ENCODE measurements at places on chromosomes 16 and 17.

DNA sequence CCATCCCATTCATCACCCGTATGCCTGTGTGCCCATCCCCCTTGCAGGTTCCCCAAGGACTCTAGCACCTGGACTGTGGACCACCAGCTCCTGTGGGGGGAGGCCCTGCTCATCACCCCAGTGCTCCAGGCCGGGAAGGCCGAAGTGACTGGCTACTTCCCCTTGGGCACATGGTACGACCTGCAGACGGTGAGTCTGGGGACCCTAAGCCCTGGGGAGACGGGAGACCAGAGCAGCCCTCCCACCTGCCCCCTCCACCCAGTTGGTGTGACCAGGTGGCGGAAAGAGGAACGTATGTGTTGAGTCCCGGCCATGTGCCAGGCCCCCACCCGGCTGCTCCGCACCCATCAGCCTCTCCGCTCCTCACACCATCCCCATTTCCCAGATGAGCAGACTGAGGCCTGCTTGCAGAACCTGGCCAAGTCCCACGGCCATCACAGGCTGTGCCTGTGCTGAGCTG, 15.6 kb downstream of the GAA start:
- DNase-seq, result no peak

DNA sequence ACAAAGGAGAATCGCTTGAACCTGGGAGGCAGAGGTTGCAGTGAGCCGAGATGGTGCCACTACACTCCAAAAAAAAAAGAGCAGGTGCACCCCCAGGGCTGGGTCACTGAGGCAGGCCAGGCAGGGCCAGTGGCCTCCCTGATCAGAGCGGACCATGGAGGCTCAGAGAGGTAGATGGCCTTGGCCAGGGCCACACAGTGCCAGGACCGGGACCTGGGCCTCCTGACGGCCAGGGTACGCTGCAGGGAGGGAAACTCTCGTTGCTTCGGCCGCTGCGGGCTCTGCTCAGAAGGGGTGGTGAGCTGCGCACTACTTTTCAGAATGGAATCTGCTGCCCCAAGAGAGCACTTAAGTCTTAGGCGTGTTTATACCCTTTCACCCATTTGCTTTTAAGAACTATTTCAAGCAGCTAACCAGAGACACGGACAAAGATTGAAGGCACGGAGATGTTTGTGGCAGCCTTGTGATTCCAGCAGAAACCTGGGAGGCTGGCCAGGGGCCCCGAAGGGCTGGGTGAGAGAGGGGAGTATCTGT, 17.1 kb downstream of the MYO1C start:
- no peak for DNase-seq

DNA sequence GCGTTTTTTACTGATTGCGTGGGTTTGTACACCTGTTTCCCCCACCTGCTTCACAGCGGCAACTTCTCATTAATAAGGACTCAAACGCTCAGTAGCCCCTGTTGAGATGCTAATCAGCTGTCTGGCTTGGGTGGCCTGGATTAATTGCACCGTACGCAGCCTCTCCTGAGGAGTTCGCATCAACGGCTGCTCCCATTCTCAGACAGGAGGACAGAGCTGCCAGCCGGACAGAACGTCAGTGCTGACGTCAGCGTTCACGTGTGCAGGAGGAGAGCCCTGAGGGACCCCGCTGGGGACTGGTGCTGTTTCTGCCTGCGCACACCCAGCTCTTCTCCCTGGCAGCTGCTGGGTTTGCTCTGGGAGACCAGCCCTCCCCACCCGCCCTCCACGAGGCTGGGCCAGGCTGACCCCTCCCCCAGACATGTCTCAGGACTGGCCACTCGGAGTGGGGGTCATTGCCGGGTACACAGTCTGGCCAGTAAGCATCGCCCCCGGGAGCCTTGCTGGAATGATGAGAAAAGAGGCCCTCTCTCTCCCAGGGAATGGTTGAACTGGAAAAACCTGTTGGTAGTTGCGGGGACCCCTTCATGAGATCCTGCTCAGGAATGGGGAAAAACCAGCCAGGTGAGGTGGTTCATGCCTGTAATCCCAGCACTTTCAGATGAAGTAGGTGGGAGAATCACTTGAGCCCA, 5.7 kb upstream of the BANP start:
- no peak for DNase-seq

- DNase-seq, result no peak
Observed at GRCh38 chr16:11719762-11720161, 22.9 kb downstream of the TXNDC11 start.

GRCh38 chr16:363110-363765, 7.1 kb downstream of the MRPL28 start:
- DNase-seq, result no peak

DNA sequence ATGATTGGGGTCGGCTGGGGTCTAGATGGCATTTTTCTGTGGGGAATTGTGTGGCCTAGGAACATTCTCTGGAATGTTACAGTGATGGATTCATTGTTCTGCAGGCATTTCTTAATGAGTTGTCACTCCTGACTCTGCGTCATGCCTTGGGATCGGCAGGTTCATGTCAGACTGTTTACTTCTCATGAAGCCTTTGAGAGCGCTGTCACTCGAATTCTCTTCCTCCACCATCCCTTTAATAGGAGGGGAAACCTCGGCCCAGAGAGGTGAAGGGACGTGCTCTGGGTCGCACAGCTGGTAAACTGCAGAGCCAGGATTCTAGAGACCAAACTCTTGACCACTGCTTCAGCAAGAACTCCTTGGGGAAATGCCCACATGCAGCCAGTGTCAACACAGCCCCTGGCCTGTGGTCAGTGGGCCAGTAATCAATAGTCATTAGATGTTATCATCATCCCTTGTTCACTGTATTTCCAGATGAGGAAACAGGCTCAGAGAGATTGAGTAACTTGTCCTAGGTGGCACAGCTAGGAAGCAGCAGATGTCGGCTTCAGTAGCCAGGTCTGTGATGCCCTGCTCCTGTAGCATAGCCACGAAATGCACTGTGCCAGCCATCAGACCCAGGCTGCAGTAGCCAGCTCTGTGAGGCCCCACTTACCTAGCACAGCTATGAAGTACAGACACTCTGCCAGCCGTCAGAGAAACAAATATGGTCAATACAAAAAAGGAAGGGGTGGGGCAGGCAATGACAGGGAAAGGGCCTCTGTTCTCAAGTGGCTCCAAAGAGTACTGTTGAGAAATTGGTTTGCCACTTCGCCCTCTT, 259.0 kb downstream of the CPPED1 start:
- DNase-seq, result no peak

- no peak for DNase-seq
Observed at GRCh38 chr16:11057711-11058345, 113.5 kb downstream of the CLEC16A start.

GRCh38 chr16:79171931-79172705, 428.4 kb downstream of the MAF start:
- no peak for DNase-seq

- DNase-seq, result no peak
Observed at GRCh38 chr16:3131755-3132377, 3.0 kb upstream of the ZNF213 start.

GRCh38 chr16:31877876-31878642, 4.5 kb downstream of the ZNF267 start:
- DNase-seq, result no peak

DNA sequence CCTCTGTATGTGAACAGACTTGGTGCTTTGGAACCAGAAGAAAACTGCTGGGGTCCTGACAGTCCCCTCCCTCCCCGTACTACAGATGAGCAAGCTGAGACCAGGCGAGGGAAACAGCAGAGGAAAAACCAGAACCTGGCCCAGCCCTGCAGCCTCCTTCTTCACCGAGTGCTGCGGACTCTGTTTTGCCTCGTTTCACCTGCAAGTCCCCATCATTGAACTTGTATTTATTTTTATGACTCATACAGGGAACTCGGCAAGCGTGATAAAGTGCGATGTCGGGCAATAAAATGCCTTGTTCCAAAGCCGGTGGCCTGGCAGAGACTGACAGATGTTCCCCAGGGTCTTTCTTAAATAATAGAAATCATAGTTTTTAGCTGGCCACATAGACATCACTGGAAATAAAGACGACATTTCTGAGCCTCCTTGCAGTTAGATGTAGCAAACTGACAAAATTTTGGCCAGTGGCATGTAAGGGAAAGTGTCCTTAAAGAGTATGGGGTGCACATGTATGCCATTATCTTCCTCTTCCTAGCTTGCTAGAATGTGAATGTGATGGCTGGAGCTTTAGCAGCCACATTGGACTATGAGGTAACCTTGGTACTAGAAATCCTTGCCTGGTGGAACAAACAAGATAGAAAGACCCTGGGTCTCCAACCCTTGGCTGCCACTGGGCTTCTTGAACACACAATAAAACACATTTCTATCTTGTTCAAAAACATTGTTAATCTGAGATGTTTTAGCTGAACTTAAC, 128.6 kb downstream of the IRF8 start:
- DNase-seq, result no peak

- DNase-seq, result no peak
Observed at GRCh38 chr17:55266051-55266957, 1.5 kb downstream of the HLF start.

GRCh38 chr16:68040506-68041288, 17.6 kb downstream of the DUS2 start:
- peak; percentile 6 for DNase-seq

- no peak for DNase-seq
Observed at GRCh38 chr16:46632778-46633733, 11.9 kb upstream of the SHCBP1 start.

GRCh38 chr17:59845595-59846393, 46.9 kb downstream of the TUBD1 start:
- no peak for DNase-seq

DNA sequence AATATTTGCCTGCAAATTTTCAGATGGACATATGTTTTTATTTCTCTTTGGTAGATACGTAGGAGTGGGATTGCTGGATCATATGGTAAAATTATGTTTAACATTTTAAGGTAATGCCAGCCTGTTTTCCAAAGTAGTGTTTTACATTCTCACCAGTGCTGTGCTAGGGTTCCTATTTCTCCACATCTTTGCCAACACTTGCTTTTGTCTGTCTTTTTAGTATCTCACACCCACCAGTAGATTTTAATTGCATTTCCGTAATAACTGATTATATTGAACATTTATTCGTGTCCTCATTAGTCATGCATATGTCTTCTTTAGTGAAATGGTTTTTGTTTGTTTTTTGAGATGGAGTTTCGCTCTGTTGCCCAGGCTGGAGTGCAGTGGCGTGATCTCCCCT, 58.4 kb downstream of the MRTFB start:
- DNase-seq, result no peak

DNA sequence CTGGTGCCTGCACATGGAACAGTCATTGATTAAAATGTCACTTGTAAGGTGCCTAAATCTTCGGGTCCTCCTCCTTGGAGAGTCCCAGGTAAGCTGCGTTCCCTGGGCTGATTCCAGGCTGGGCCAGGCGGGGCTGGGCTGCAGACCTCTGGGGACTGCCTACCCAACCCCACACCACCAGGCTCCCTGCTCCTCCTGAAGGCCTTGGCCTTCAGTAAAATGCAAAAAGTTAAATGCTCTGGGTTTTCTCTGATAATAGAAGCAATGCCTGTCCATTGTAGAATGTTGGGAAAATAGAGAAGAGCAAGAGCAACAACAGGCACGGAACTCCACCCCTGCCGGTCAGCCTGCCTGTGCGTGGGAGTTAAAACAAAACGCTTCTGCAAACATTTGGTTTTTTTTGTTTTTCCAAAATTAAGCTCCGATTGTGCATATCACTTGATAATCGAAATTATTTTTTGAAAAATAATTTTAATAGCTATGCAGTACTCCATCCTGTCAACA, 363.9 kb downstream of the SEC14L1 start:
- no peak for DNase-seq

DNA sequence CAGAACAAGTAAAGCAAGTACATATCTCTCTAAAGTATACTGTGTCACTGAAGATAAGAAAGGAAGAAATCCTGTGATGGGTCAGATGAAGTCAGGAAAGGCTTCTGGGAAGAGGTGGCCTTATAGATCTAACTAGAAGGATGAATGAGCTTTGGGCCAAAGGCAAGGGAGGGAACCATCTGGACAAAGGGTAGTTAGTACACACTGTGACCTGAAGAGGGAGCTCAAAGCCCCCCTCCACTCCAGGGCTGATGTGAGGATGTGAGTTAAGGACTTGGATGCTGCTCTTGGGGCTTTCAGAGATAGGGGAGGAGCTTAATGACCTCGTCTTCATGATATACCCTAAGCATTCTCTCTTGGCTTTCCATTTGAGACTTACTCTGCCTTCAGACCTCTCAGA, 185.3 kb upstream of the CACNG3 start:
- no peak for DNase-seq

GRCh38 chr17:73013301-73013700, 79.2 kb downstream of the SLC39A11 start:
- DNase-seq, result no peak

- no peak for DNase-seq
Observed at GRCh38 chr16:65959983-65960382, 406.5 kb upstream of the CDH5 start.

All from fibroblast of skin of left biceps (primary cell).